ENCODE measurements at places on chromosomes 11 and 22.

DNA sequence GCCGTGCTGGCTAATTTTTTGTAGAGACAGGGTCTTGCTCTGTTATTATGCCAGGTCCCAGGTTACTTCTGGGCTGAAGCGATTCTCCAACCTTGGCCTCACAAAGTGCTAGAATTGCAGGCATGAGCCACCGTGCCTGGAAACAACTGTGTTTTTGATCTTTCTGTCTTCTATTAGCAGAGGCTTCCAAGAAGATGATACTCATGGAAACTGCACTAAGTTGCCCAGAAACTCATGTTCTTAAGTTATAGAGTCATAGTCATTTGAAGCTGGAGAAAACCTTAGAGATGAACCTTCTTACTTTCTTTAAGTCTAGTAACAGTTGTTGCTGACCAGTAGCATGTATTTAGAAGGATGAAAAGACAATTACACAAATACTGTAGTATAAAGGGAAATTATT lies 37.1 kb upstream of the HSPA8 start:
- no peak for DNase-seq

GRCh38 chr11:62914416-62914815 lies 6.7 kb downstream of the CHRM1 start:
- DNase-seq, result no peak

DNA sequence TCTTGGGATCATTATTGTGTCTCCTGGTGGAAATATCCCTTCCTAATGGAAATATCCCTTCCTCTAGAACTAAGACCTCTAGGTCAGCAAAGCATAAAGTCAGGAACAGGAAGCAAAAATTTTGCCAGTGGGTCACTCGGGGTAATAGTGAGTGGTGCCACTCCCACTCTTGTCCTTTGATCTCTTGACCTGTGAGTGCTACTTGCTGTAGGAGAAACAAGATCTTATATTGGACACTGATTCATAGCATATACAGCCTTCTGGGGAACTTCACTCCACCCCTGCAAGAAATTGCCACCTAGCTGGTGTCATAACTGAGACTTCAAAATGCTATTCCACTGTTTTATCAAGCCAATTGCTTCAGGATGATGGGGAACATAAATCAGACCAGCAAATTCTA lies 44.7 kb upstream of the TMEM45B start:
- no peak for DNase-seq

GRCh38 chr11:120400564-120401364 lies 64.6 kb downstream of the ARHGEF12 start:
- no peak for DNase-seq

GRCh38 chr11:46066335-46066734 lies 54.9 kb downstream of the PHF21A start:
- no peak for DNase-seq

DNA sequence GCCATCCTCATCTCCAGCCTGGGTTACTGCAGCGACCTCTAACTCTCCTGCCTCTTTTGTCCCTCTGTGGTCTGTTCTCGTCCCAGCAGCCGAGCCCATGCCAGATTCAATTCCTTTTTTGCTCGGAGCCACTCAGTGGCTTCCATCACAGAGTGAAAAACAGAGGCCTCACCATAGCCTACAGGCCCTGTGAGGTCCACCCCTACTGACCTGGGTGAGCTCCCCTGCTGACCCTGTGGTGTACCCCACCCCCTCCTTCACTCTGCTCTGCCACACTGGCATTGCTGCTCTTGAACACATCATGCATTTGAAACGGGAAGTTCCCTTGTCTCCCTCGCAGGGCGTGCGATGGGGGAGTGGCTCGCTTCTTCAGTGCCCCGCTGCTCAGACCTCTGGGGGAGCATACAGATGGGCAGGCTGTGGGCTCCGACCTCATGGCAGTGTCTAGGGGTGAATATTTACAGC lies 2.1 kb downstream of the AIP start:
- no peak for DNase-seq

- DNase-seq, result no peak
These were observed 38.6 kb upstream of the DEUP1 start for GRCh38 chr11:93291898-93292297.

GRCh38 chr11:59138643-59139042 lies 4.0 kb upstream of the FAM111A start:
- no peak for DNase-seq

DNA sequence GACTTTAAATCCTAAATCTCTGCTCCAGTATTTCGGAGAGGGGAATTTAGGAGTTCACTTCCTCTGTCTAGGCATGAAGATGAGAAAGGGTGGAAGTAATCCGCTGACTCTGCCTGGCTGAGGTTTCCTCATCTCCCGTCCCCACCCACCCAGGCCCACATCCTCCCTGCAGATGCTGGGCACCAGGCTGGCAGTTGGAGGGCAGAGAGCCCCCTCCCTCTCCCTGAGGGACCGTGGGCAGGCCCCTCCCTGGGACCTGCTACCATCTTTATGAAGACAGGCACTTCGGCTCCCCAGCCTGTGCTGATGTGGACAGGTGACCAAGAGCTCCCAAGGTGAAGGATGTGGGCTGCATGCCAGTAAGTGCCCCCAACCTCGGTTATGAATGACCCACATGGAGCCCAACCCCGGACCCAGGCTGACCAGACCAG lies 6.7 kb downstream of the CASTOR1 start:
- DNase-seq, result no peak

GRCh38 chr11:67663532-67664212 lies 10.8 kb downstream of the ALDH3B2 start:
- peak; percentile 22 for DNase-seq

- no peak for DNase-seq
These were observed 104.8 kb downstream of the RPL27A start for GRCh38 chr11:8787372-8787771.

DNA sequence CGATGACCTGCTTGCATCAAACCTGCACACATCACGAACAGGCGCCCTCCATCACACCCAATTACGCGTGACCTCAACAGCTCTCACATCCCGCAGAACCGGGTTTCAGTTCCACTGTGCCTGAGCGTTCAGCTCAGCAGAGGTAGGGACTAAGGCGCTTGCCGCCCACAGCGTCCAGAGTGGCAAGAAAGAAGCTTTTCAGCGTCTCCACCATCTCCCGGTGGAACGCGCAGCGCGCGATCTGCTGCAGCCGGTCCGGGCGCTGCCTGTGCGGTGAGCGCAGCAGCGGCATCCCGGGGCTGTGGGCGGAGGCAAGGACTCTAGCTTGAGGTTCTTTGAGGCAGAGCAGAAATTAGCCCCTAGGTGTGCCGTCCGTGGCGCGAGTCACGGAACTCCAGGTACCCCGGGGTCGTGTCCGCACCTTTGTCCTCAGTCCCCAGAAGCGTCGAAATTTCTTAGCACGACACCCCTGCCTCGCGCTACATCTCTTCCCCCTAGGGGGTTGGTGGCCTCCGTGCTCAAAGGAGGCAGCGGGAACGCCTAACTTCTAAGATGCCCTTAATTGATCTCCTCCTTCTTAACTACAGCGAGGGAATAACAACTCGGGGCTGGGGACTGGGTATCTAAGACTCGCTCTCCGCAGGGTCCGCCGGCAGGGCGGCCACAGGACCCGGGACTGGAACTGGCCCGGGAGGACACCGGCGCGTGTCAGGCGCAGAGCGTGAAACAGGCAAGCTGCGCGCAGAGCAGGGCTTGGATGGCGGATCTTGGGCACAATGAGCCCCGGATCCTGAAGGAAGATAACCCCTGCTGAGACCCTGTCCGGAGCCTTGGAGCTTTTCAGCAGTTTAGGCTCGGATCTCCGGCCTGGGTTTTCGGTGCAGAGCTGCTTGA lies 1.7 kb upstream of the CALCA start:
- peak; percentile 41 for DNase-seq

DNA sequence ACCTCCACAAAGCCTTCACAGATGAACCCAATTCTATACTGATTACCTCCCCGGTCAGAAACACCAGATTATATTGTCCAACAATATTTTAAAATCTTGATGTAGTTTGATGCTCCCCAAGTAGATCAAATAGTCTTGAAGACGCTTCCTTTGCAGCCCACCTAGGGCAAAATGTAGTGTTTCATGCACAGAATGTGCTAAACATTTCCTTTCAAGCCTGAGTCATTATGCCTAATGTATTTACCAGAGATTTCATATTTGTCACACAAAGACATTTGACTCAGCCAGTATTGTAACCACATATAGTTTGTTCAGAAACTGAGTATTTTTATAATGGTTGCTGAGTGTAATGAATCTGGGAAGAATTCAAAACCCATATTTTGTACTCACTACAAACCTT lies 1396.8 kb downstream of the LRRC4C start:
- DNase-seq, result no peak

- DNase-seq, result no peak
These were observed 40.5 kb upstream of the ZBTB16 start for GRCh38 chr11:114019046-114019445.

GRCh38 chr22:28898233-28898629 lies 14.9 kb downstream of the ZNRF3 start:
- DNase-seq, result no peak

DNA sequence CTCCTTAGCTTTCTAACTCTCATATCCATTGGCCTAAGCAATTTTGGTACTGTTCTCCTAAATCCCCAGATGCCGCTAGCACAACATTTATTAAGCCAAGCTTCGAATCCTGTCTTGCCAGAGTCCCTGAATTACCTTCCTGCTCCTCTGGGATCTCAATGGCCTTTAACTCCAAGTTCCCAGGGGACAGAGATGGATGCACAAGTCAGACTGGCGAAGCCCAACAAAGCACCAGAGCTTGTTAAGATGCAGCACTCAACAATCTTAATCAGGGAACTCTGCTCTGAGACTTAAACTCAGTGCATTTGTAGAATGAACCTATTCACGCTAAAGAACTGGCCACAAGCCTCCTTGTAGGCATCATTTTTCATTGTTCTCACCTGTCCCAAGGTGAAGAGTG lies 9.4 kb downstream of the GALNT18 start:
- no peak for DNase-seq

DNA sequence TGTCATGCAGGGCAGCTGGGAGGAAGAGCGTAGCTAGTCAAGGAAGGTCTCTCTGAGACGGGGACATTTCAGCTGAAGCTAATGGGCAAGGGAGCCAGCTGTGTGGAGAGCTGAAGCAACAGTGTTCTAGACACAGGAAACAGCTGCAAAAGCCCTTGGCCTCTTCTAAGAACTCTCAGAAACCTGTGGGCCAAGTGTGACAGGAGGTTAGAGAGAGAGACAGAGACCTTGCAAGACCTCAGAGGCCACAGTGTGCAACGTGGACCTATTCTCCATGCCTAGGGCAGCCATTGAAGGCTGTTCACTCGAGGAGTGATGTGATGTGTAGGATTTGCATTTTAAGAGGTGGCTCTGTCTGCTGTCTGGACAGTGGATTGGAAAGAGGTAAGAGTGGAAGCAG lies 48.7 kb upstream of the TNRC6B start:
- peak; percentile 40 for DNase-seq

DNA sequence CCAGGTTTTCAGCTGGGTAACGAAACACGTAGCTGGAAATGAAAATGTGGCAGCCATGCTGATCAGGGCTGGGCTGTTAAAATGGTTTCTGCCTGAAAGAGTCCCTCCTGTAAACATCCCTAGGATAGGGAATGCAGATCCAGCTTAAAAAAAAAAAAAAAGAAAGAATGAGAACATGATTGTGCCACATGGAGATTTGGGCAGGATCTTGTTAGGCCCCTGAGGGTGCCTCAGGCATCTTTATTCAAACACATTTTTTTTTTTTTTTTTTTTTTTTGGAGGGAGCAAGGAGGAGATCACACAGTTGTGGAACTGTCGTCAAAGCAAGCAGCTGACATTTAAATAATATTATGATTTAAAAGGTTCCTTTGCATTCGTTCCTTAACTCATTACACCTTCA lies 900.3 kb downstream of the OPCML start:
- DNase-seq, result no peak

- no peak for DNase-seq
These were observed 1508.9 kb downstream of the BRD1 start for GRCh38 chr22:48318575-48319320.

DNA sequence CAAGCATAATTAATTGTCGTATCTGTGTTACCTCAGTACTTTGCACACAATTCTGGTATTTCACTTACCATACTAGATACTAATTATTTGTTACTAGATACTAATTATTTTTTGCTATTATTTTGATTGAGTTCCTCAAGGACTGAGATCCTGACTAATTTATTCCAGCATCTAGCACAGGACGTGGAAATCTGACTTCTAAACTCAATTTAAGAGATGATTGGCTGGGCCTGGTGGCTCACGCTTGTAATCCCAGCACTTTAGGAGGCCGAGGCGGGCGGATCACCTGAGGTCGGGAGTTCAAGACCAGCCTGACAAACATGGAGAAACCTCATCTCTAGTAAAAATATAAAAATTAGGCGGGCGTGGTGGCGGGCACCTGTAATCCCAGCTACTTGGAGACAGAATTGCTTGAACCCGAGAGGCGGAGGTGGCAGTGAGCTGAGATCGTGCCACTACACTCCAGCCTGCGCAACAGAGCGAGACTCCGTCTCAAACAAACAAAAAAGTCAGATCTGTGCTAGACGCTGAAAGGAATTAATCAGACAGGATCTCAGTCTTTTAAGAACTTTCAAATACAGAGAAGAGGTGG lies 527 bp upstream of the MRPL48 start:
- DNase-seq, result no peak

- peak; percentile 87 for DNase-seq
These were observed 728 bp downstream of the TBC1D22A start for GRCh38 chr22:46763051-46763705.

- no peak for DNase-seq
These were observed 207.9 kb downstream of the SOX6 start for GRCh38 chr11:16148301-16148931.

DNA sequence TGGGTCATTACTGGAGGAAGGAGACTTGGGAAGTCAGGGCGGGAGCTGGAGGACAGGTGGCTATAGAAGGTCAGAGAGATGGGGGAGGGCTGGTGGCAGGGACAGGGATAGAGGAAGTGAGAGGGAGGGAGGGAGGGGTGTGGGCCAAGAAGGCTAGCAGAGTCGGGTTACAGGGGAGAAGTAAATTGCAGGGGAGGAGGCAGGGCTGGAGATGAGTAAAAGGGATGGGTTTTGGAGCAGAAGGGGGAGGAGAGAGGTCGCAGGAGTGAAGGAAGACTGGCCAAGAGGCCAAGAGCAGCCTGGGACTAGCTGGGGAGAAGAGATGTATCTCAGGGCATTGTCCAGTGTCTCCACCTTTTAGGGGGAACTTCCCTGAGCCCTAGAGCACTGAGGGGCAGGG lies 33.0 kb downstream of the LRRC10B start:
- peak; percentile 68 for DNase-seq

DNA sequence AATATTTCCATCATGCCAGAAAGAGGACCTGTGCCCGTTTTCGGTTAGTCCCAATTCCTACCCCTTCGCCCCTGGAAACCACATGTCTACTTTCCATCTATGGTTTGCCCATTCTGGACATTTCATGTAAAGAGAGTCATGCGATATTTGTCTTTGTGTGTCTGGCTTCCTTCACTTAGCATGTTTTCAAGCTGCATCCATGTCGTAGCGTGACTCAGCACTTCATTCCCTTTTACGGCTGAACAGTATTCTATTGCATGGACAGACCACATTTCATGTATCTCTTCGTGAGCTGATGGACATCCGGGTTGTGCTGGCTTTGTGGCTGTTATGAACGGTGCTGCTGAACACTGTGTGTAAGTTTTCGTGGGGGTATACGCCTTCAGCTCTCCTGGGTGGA lies 43.4 kb downstream of the SCUBE1 start:
- DNase-seq, result no peak

All from GM13976 (cell line).